IMR-90 (cell line): ENCODE measurements at places on chromosomes 3 and 15.

- no peak for DNase-seq
These were observed 657.5 kb upstream of the DPPA4 start for GRCh38 chr3:109994853-109995252.

DNA sequence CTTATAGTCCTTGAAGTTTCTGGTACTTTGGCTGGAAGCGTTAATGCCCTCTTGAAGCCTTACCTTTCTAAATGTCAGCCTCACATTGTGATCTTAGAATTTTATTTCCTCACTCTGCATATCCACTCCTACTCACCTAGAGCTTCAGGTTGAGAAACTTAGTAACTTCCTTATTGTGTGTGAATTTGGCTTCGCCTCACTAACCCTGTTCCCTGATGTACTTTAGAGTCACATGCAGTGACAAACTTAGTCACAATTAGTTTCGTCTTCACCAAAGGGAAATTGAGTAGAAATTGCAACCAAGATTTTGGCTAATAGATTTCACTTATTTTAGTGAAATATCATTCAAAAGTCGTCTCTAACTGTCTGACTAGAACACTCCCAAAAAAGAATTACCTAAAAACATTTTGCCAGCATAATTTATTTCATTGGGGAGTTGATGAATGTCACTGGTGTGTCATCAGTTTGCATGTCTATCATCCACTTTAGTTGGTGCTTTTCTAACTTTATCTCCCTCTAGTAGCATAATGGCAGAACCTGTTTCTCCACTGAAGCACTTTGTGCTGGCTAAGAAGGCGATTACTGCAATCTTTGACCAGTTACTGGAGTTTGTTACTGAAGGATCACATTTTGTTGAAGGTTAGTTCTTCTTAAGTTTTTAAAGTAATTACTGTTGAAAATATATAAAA lies 960 bp downstream of the MFN1 start:
- DNase-seq = no peak

DNA sequence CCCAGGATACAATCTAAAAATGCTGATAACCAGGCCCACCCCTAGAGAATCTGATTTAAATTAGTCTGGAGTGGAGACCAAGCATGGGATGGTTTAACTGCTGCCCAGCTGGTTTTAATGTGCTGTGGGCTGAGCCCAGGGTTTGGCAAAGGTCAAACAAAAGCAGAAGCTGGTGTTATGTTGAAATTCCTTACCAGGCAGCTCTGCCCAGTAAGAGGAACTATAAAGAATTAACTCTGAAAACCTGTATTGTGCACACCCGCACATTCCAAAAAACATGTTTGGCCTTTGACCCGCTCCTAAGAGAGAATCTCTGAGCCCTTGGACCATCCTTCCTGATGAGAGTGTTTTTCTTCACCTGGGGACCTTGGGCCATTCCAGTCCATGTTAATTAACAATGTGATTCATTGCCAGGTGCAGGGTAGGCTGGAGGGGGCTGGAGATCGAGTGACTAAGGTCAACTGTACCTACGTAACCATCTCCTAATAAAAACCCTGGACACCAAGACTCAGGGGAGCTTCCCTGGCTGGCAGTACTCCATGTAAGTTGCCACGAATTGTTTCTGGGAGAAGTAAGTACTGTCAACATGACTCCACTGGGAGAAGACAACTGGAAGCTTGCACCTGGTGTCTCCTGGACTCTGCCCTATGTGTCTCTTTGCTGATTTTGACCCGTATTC lies 10.9 kb downstream of the CCDC13 start:
- no peak for DNase-seq

DNA sequence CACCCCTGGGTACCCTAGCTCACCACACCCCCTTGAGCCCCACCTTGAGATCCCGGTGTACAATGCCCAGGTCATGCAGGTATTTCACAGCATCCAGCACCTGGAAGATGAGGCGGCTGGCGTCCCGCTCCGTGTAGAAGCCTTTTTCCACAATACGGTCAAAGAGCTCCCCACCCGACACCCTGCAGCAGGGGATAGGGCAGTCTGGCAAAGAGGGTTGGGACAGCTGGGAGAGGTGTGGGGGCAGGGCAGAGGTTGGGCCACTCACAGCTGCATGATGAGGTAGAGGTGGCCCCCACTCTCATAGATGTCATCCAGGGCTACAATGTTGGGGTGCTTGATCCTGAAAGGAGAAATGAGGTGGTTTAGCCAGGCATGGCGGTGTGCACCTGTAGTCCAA lies 6.9 kb downstream of the CAMK1 start:
- no peak for DNase-seq
